ENCODE measurements at places on chromosomes 6 and 20.

- no peak for DNase-seq
Observed at GRCh38 chr6:154196333-154196885, 157.4 kb downstream of the OPRM1 start.

- no peak for DNase-seq
Observed at GRCh38 chr6:20565342-20565741, 31.1 kb downstream of the CDKAL1 start.

GRCh38 chr6:156957931-156958547, 180.9 kb downstream of the ARID1B start:
- no peak for DNase-seq

- no peak for DNase-seq
Observed at GRCh38 chr20:49672096-49672664, 41.5 kb downstream of the B4GALT5 start.

DNA sequence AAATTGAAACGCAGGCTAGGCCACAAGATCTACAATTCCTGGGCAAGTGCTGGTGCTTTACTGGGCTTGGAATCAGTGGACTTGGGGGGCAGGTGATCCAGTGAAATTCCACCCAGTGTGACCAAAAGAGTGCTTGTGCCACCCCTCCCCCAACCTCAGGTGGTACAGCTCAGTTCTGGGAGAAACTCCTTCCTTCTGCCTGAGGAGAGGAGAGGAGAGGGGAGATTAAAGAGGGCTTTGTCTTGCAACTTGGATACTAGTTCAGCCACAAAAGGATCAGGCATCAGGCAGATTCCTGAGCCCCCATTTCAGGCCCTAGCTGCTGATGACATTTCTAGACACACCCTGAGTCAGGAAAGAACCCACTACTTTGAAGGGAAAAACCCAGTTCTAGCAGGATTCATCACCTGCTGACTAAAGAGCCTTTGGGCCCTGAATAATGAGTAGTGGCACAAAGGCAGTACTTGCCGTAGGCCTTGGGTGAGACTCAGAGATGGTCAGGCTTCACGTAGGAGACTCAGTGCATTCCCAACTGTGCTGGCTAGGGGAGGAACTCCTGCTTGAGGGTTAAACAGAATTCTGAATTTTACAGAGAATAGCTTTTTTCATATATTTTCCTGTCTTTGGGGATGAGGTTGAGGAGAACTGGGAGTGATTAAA, 446.7 kb downstream of the BMP2 start:
- DNase-seq = no peak

- no peak for DNase-seq
Observed at GRCh38 chr6:282177-282866, 10.0 kb upstream of the DUSP22 start.

DNA sequence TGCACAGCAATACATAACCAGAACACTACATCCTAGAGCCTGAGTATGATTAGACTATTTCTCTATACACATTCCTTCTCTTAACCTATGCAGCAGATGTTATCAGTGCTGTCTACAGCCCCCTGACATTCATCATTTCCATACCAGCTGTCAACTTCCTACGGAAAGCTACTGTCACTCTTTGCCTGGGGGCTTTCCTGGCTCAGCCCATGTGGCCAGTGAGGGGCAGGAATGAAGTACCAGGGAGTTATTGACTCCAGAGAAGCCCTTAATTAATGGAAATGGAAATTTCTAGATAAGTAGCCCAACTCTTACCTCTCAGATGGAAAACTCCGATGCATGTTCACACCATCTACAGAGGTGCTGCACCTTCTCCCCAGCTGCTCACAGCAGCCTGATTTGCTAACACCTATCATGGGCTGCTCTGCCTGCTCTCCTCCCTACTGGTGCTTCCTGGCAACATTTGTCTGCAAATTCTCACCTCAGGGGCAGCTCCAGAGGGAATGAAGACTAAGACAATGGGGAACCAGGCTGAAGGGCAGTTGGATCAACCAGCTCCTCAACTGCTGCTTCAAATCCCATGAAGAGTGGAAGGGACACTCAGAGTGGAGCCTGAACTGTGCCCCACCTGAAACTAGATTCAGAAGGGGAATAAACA, 59.6 kb downstream of the LINC00237 start:
- DNase-seq = no peak

- no peak for DNase-seq
Observed at GRCh38 chr6:159701413-159701999, 8.5 kb upstream of the SOD2 start.

- no peak for DNase-seq
Observed at GRCh38 chr6:46367354-46368168, 123.7 kb downstream of the RCAN2 start.

DNA sequence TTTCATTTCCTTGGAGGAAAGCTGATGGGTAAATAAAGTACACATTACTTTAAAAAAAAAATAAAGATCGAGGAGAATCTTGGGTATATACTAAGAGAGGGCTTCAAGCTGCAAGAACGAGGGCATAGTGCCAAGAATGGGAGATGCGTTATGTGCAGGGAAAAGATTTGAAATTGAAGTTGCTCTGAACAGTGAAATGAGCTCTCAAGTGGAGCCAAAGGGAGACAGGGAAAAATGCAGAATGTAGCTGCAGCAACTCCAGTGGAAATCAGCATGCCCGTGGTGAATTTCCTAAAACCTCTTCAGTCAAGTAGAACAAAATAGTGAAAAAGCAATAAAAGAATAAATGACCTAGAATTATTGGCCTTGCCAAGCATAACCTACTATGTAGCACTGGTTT, 11.4 kb upstream of the COL9A1 start:
- DNase-seq = no peak

DNA sequence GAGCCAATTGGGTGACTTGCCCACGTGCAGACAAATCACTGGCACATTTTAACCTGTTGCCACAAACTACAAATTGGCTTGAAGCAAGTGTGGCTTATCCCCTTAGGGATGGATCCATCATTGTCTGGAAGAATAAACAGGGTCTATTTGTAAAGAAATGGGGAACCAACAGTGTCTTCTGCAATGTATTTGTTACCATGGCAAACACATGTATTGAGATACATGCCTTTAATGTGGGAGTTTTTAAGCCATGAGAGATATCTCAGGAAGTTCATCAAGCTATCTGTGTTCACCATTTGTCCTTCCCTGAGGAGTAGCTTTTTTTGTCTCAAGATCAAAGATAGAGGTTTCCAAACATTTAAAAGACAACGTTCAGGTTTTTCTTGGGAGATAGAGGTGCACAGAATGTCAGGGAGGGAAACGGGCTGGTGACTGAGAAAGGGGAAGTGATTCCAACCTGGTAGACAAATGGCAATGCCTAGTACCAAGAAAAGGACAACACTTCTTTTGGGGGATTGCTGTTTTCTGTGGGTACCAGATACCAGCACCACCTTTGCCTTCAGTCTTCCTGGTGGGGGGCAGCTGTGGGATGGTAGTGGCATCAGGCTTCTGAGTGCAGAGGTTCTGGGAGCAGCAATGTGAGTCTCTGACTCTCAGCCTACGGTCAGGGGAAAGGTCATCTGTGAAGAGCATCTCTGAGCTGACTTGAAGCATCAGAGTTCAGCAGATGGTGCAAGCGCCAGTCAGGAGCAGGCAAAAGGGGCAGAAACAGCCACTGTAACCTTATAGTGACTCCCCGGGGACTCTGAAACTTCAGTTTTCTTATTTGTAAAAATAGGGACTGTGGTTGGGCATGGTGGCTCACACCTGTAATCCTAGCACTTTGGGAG, 20.1 kb upstream of the BCAS1 start:
- DNase-seq = no peak

DNA sequence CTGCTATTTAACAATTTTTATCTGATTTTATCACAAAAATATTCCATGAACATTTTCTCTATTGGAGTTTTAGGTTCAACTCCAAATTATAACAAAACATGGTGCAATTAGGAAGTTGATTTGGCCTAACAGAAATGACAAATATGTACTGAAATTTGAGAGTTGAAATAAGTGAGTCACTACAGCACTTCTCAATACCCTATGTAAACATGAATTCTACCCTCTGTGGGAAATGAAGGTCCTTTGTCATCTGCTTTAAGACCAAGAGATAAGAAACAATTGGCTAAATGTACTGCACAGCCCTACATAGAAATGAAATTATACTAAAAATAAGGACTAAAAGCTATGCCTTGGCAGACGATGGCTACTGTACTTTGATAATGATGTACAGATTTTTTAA, 86.2 kb upstream of the BEND6 start:
- DNase-seq = no peak

DNA sequence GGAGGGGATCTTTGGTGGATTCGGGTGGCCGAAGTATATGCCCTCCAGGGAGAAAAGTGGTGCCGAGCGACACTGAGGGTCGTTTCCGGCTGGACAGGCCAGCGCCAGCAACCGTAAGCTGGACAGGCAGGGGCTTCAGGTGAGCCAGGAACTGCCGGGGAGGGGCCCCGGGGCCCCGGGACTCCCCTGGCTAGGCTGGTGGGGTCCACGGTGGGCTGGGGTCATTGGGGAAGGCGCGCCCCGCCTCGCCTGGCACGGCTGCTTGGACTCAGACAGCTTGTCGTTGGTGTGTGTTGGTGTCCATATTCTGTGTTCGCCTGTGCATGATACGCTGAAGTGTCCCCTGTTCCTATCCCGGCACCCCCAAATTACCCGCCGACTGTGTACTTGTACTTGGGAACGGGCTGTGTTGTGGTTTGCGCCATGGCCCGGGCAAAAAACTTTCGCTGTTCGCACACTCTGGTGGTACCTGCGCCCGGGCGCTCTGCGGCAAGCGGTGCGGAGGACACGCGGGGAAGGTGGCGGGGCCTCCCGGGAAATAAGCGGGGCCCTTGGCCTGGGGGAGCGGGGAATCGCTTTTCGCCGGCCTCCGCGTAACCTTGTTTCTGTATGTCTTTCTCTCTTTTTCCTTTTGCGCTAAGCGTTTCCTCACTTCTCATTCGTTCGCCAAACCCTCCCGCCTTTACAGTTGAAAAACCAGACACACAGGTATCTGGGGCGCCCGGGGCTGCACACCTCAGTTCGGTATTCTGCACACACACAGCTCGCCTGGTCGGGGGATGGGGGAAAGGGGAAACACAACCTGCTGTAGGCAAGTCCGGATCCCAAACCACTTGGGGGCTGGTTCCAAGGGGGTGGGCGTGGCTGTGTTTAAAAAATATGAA, 3.2 kb downstream of the GNAS start:
- DNase-seq = no peak

DNA sequence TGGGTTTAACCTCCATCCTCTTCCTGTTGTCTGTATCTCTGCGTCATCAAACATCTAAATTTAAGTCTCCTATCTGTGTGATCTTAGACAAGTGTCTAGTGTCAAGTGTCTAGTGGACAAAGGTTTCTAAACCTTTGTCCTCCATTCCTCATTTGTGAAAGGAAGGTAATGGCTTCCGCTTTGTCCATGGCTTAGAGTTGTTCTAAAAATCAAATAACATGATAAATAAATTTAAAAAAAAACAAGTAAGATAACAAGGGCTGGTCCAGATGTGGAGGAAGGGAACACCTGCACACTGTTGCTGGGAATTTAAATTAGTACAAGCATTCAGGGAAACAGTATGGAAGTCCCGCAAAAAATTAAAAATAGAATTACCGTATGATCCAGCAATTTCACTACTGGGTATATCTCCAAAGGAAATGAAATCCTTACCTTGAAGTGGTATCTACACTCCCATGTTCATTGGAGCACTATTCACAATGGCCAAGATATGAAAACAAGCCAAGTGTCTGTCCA, 17.6 kb upstream of the SERPINB1 start:
- no peak for DNase-seq

- DNase-seq = no peak
Observed at GRCh38 chr6:143867236-143867635, 3.0 kb downstream of the ZC2HC1B start.

GRCh38 chr20:36830791-36831691, 44.9 kb upstream of the TLDC2 start:
- no peak for DNase-seq

GRCh38 chr20:891058-891705, 25.0 kb downstream of the ANGPT4 start:
- no peak for DNase-seq

DNA sequence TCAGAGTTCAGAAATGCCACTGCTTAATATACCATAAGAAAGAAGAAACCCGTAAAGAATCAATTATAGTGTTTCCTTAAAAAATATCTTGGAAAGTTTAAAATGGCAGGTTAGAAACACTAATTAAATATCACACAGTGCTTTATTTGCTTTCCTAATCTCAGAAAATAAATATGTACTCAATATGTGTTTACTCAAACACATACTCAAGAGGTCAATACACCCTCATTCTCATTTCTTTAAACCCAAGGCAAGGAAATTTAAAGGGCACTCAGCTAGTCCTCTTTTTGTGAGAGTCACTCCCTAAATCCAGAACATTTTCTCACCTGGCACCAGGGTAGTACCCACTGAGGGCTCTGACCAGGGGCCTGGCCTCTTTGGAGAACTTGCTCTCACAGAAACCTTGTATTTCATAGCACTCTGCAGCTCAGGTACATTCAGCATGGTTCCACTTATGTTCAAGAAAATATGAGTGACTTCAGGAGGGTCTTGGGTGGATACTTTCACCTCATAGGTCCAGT, 38.2 kb downstream of the ROS1 start:
- DNase-seq = no peak

- no peak for DNase-seq
Observed at GRCh38 chr20:19885939-19886660, 128.0 kb downstream of the RIN2 start.

GRCh38 chr6:47238456-47238995, 71.2 kb downstream of the TNFRSF21 start:
- no peak for DNase-seq

DNA sequence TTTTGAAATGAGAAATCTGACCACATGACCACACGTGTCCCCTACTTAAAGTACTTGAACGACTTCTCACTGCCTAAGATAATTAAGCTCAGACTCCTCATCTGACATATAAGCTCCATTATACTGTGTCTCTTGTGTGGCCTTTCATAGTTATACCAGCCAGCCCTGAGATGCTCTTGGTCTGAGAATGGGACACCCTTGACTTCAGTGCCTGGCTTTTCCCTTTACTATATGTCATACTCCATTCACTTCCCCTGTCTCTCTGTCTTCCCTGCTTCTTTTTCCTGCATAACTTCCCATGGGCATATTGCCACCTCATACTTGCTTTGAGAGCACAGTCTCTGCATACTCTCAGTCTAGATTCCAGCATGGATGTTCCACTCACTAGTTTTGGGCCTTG, 53.4 kb upstream of the TINAG start:
- no peak for DNase-seq

DNA sequence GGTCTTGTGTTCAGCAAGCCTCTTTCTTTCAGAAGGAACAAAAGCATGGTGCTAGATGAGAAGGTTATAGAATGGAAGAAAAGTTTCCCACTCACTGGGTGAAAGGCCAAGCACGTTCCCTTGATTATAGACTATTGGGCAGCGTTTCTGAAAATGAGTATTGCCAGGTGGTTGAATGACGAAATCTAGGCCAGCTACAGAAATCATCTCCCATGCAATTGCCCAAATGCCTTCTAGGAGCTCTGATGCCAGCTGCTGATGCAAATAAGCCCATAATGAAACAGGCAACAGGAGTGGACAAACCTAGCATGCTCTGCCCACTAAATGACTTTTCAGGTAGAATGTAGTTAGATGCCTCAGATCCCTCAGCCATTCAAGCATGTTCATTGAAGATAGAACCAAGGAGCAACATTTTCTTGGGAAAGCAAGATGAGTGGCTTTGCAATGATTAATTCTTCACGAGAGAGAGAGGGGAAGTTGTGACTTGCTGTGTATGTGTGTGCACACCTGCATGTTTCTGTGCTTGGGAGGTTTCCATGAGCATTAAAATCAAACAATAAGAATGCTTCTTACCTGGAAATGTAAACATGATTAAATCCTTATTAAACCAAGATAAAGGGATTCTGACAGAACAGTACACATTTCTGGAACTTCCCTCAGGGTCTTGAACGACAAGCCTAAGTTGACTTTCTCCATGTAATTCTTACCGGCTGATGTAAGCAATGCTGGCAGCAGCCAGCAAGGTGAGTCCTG, 43.6 kb downstream of the ADTRP start:
- DNase-seq = no peak

Measured in stimulated activated CD4-positive, alpha-beta T cell treated with anti-CD3 and anti-CD28 coated beads, TNF-alpha, amount 100 ng/mL, for 48 hours (primary cell).